Lung (tissue), 17 donors: ENCODE measurements at places on chromosomes 2 and 18. TPM values are rescaled to one million over a fixed set of nuclear protein-coding genes. Genes with fewer than 3 reads are reported as not detected.

GRCh38 chr2:161995553-161996016 lies 78.4 kb downstream of the DPP4 start:
- no peaks in the 10 kb centered on the region for H3K27me3 ChIP-seq
- no peak overlapping the region for H3K27ac ChIP-seq
- no peak overlapping the region for H3K4me3 ChIP-seq
- peak; percentile 55 for DNase-seq

CAPN14 gene
- 0.26 TPM for total RNA-seq

DNA sequence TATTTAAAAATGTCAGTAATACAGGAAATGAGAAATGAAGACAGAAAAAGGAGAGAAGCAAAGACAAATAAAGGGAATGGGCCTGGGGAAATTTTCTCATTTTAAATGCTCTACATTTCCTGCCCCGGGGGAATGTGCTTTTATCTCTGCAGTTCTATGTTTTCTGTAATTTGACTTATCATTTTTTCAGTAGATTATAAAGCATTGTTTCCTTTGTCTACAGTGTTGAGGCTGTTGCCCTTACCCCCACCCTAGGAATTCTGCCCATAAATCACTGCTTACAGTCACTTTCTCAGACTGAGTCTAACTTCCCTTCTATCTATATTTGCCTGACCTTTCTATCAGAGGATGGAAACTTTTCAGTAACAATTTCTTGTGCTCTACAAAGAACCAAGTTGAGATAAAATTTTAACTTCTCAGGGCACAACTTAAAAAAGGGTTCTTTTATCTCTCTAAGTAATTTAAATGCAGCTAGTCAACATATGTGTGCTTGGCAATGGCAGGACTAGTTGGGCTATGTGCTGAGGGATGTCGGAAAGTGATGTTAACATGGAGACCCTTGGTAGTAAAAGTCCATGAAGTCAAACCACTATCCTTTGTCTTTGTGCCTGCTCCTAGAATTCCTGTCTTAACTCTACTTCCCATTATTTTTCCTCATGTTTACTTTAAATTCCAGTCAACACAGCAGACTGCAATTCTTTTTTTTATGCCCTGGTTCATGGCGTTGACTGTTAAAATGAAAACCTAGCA lies 146.5 kb upstream of the MMADHC start:
- H3K27me3 ChIP-seq: no peaks in the 10 kb centered on the region
- H3K36me3 ChIP-seq: no peaks in the 10 kb centered on the region
- no peak overlapping the region for H3K4me3 ChIP-seq

GRCh38 chr2:238945433-238946150 lies 97.7 kb downstream of the TWIST2 start:
- DNase-seq: no peak
- no peak overlapping the region for H3K27ac ChIP-seq
- H3K27me3 ChIP-seq: no peaks in the 10 kb centered on the region
- H3K36me3 ChIP-seq: no peaks in the 10 kb centered on the region
- no peak overlapping the region for H3K4me3 ChIP-seq
- peaks cover 2% of the 10 kb centered on the region for H3K4me1 ChIP-seq
